Amygdala (tissue), 56 donors: ENCODE measurements at places on chromosomes 3 and 15.

DNA sequence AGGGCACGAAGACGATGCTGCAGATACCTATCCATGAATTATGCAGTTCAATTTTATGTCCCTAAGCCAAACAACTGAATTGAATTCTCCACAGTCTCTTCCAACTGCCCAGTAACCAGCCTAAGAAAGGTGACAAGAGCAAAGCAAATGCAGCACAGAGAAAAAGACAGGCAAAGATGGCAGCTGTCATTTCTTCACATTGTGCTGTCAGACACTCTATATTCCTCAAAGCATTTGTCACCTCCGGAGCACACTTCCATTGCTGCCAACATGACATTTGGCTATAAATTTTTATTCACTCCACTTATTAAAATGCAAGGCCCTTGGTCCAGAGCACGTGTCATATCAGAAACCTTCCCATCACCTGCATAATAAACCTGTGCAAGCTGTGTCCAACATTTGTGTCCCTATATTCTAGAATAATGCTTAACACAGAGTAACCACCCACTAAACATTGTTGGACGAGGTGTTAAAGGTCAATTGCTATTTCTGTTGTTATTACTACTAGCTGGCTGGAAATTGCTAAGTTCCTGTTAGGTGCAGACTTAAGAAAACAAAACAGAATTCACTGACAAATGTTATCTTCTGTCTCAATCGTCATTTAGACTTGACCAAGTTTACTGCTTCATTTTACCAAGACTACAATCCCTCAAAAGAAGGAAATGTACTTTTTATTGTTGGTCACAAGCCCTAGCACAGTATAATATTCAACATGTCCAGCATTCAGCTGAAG is 89.7 kb downstream of the MAGI1 start:
- no peak for DNase-seq

DNA sequence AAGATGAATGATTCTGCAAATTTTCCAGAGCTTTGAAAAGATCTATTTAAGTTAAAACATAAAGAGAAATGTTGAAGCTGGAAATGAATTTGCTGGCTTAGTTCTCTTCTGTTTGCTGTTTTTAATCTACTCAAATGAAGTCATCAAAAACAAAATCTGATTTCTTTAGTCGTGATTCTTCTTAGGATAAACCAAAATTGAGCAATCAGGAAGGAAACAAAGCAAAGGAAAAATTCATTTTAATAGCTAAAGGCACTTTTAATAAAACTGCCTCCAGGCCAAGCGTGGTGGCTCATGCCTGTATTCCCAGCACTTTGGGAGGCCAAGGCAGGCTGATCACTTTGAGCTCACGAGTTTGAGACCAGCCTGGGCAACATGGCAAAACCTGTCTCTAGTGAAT is 91.2 kb downstream of the DUT start:
- DNase-seq: no peak

DNA sequence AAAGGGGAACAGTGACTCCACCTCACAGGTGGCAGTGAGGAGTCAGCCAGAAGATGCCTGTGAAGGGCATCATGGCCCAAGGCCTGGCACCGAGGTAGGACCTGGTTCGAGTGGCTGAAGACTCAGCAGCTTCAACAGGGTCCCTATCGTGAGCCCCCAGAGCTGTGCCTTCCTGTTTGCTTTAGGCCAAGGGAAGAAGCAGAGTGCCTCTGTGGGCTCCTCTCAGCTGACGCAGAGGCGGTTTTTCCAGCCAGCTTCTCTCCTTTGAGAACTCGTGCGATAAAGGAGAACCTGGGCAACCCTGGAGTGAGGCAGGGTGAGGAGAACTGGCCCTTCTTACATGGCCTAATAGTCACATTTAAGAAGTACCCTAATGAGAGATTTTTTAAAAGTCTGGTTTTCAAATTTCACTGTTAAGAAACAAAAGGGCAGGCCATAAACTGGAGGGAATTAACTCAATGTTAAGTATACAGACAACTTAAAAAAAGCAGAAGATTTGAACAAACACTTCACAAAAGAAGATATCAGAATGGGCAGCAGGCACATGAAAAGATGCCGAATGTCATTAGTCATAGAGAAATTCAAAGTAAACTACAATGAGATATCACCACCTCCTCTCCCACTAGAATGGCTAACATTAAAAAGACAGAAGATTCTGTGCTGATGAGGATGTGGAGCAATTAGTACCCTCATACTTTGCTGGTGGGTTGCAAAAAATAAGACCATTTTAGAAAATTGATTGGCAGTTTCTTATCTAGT is 23.1 kb upstream of the MRPS22 start:
- DNase-seq: no peak

DNA sequence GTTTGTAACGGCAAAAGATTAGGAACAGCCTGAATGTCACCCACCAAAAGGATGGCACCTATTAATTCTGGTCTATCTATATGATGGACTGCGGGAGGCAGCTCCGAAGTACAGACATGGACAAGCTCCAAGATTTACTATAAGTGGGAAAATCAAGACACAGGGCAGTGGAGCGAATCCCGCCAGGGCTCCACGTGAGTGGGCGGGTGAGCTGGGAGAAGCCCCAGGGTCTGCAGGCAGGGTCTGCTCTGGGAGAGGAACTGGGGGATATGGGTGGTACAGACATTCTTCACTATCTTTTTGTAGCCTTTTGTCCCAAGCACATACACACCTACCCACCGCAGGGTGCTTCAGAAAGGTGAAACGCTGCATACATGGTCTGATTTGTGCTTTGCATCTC is 38.2 kb upstream of the SPTBN5 start:
- DNase-seq: no peak

GRCh38 chr15:48283396-48284145 is 47.7 kb upstream of the DUT start:
- DNase-seq: no peak
